ENCODE measurements at places on chromosomes 3 and 15.

GRCh38 chr3:117248153-117248552 is 538.6 kb downstream of the TUSC7 start:
- DNase-seq: no peak

DNA sequence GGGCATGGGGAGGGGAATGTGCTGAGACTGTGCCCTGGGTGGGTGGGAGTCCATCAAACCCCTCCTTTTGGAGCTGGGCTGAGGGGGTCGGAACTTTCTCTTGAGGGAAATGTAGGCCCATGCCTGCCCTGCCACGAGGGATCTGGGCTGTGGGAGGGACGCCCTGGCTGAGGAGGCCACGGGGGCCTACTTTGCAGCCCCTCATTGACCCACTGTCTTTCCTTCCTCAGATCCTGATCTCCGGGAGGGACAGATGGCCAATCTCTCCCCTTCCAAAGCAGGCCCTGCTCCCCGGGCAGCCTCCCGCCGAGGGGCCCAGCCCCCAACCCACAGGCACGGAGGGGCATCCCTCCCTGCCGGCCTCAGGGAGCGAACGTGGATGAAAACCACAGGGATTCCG is 25.3 kb downstream of the LOXL1 start:
- no peak for DNase-seq

DNA sequence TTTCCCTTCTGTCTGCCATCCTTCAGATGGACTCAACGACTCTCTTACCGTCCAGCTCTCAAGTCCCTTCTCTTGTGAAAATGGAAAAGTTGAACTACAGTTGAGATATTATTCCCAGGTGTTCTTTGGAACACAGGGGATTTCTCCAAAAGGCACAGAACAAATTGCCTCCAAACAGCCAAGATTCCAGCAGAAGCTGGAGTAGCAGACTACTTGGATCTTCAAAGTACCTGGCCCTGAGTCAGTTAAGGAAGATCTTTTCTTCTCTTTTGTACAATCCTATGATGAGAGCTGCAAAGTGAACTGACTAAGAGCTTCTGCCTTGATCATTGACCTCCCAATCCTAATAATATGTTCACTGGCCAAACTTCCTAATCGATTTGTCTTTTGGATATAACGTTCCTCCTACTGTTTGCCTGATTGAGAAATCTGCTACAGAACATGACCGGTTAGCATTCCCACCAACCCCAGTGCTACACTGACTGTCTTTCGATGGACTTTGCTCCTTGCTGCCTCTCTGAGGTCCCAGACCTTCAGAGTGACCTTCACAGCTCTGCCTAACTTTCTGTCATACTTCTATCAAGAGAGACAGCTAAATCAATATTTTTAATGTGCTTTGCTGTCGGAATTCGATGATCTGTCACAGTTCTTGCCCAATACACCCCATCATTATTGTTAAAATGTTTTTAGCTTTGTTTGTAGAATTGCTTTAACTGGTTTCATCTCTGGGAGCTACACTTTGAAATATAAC is 21.9 kb downstream of the PAQR9 start:
- DNase-seq: no peak

DNA sequence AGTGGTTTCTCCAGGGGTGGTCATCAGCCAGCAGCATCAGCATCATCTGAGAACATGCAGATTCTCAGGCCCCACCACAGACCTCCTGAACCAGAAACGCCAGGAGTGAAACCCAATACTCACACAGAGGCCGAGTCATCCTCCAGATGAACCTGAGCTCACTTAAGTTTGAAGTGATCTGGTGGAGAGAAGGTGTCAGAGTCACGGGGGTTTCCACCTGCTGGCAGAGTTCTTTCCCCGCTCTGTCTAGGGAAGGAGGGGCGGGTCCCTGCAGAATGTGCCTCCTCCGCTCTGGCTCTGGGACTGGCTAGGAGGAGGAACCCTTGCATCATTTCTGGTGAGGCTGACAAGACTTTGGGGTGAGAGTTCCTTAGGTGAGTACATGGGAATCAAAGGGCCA is 13.3 kb upstream of the KIF23 start:
- no peak for DNase-seq

- DNase-seq: no peak
These were observed at the start of gene NOX5 for GRCh38 chr15:69014454-69014853. Gene NOX5, plus strand, starts transcription at chr15:69014695. Its CDS starts 41 bp downstream, at chr15:69014736.

DNA sequence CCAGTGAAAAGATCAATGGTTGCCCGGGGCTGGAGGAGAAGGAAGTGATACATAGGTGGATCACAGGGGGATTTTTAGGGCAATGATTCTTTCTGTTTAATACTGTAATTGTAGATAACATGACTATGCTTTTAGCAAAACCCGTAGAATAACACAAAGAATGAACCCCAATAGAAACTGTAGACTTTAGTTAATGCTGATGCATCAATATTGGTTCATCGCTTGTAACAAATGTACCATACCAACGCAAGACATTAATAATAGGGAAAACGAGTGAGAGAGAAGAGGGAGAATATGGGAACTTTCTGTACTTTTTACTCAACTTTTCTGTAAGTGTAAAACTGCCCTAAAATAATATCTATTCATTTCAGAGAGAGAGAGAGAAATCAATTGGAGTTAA is 383.3 kb upstream of the ATP11B start:
- DNase-seq: no peak

DNA sequence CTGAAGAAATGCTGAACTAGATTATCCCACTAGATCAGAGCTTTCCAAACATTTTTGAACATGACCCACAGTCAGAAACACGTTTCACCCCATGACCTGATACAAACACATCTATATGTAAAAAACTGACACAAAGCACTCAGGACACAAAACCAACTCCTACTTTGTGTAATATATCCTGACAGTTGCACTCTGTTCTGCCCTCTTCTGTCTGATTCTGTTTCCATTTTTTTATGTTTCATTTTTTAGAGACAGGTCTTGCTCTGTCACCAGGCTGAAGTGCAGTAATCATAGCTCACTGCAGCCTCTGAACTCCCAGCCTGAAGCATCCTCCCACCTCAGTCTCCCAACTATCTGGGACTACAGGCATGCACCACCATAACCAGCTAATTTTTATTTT is 15.8 kb upstream of the RFTN1 start:
- DNase-seq: no peak

GRCh38 chr3:150755902-150756301 is 7.1 kb downstream of the SIAH2 start:
- peak; percentile 67 for DNase-seq

DNA sequence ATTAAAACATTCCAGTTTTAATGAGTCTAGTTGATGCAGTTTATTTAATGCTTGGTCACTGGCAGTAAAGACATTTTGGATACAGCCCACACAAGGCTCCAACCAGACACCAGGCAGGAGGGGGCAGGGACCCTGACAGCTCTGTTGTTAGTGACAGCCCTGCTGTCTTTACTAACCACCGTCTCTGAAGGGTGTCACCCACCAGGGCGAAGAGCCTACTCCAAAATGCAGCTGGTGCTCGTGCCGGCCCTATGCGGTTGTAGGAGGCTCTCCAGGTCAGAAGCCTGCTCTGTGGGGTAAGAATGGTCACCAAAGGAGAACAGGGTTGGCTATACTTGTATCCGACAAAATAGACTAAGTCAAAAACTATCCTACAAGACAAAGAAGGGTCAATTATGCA is 132.2 kb downstream of the ATP10A start:
- DNase-seq: no peak

GRCh38 chr3:47193871-47194859 is 30.3 kb upstream of the SETD2 start:
- peak; percentile 3 for DNase-seq

GRCh38 chr3:117286488-117286887 is 576.9 kb downstream of the TUSC7 start:
- DNase-seq: no peak

DNA sequence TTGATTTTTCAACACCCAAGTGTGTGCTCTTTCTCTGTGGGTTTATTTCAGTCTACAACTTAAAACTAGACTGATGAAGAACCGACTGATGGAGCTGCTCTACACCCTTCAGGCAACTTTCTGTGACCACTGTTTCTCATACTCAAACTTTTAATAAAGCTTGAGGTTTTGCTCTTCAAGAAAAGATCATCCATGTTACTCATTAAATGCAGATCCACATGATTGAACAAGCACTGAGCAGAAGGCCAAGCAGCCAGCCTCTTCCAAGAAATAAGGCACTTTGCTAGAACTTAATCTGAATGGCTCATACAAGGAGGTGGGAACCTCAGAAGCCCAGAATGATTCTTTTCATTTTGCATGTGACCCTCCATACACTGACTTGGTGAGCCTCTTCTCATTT is 8.7 kb downstream of the SLC27A2 start:
- no peak for DNase-seq

- no peak for DNase-seq
These were observed 63.2 kb downstream of the IQGAP1 start for GRCh38 chr15:90451053-90451850.

GRCh38 chr3:109984976-109985375 is 647.6 kb upstream of the DPPA4 start:
- DNase-seq: no peak

DNA sequence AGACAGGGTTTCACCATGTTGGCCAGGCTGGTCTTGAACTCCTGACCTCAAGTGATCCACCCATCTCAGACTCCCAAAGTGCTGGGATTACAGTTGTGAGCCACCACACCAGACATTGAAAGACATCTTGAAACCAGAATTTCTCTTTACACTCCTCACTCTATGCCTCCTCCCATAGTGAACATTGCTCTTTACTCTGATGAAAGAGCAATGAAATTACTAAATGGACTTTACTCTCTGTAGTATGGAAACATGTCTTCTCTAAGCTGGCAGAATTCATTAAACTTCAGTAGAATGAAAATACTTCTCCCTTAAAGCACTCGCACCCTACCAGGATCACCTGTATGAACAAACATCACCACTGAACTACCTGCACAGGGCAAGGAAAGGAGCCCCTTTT is 27.8 kb upstream of the TFG start:
- DNase-seq: no peak

DNA sequence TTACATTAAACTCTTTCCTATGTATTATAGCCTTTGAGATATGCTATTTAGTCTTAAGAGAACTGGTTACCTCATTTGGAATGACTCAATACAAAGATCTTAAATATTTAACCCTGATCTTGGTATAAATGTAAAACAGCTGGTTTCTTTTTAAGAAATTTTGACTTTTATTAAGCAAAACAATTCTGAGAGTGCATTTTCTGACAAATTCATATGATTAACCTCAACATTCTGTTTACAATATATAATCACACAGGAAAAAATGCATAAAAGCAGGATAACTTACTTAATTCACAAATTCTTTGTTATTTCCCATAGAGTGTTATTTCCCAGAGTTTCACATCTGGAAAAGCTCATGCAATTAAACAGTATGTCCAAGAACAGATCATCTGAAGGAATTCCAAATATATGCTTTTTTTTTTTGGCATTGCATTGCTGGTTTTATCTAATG is 400.4 kb upstream of the THBS1 start:
- DNase-seq: no peak

DNA sequence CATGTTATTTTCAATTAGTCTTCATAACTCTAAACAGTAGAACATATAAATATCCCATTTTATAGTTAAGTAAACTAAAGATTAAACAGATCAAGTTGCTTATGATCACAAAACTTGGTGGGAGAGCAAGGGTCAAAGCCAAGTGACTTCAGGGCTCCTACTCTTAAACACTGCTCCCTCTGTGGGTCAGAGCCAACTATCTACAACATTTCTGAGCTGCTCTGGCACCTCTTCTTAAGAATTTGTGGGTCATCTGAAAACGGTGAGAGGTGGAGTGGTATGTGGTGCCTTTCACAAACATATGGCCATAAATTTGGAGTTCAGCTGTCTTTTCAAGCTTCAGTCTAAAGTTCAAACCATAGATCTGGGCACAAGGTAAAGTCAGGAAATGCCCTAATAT is 10.9 kb downstream of the ATG3 start:
- DNase-seq: no peak

DNA sequence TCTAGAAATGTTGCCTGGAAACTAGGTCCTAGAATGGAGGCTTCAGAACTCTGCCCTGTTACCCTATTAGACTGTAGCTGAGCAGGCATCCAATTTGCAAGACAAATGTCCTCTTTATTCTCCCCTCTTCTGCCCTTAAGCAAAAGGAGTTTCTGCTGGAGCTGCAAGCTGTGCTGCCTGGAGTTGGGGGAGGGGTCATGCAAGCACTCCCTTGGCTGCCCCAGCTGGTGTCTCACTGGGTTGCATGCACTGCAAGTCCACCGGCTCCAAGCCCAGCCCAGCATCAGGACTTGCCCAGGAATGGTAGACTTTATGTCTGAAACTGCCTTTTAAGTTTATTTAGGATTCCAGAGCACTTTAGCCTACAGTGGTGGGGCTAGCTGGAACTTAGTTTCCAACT is 15.7 kb upstream of the RBP2 start:
- DNase-seq: no peak

DNA sequence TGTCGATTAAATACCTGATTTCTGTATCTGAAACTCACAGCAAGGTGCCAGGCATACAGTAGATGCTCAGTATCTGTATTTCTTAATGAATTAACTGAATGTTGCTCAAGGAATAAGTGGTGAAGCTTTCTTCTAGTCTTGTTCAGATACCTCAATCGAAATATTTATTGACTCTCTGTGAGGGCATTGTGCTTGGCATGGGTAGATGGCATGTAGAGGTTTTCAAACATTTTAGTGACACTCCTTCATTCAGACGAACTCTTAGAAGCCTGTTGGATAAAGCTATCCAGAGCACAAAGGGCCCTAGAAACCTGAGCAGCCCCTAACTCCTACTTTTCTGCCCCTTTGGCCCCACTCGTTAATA is 369 bp upstream of the SNX1 start:
- DNase-seq: no peak

DNA sequence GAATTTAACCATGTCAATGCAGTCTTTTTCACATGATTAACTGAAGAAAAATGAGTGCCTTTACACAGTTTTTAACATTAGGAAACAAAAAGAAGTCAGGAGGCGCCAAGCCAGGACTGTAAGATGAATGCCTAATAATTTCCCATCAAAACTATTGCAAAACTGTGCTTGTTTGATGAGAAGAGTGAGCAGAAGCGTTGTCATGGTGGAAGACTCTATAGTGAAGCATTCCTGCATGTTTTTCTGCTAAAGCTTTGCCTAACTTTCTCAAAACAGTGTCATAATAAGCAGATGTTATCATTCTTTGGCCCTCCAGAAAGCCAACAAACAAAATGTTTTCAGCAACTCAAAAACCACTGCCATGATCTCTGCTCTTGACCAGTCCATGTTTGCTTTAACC is 156.8 kb upstream of the CDIN1 start:
- no peak for DNase-seq

DNA sequence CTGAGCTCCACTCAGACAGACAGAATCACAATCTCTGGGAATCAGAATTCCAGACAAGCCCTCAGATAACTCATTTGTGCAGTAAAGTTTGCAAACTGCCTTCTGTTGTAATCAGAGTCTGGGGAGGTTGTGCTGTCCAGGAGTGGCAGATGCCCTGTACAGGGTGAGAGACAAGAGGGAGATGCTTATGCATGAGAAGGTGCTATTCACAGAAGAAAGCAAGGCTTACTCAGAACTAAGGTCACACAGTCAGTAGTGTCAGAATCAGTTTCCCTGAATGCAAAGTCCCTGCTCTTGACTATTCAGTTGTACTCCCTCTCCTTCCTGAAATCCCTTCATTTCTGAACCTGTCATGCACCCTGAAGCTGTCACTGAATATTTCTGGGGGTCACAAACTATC is 43.7 kb downstream of the SRPRB start:
- no peak for DNase-seq
